MG63 (cell line): ENCODE measurements at places on chromosomes 4 and X.

DNA sequence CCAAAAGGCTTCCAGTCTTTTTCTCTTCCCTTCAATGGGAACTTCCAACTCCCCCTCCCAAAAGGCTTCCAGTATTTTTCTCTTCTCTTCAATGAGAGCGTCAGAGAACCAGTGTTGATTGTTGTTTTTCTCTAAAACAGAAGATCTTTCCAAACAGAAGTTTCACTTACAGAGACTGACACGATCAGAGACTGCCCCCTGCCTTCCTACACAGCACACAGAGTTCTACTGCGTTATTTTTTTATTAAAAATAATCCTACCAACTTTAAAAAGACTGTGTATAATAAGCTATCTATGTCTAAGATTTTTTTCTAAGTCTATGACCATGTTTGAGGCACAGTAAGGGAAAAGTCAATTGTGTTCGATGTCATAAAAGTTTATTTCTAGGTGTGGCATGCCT lies 3.5 kb upstream of the HTR2C start:
- DNase-seq, result no peak

- DNase-seq, result no peak
Observed at GRCh38 chr4:176611951-176612350, 180.8 kb downstream of the VEGFC start.

DNA sequence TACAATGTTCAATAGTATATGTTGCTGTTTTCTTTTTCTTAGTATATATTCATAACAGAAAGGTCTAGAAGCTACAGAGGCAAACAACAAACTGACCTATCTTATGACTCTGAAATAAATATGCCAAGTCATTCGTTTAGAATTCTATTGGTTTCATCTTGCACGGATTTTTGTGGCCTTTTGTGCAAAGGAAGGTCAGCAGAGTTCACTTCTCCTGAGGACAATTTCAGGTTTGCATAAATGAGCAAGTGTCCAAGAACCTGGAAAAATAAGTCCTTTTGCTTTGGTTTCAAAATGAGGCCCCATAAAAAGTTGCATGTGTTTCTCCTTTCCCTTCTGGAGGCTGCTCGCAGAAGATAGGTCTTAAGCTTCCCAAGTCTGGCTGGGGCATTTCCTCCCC lies 156.9 kb downstream of the APBB2 start:
- DNase-seq, result no peak

- no peak for DNase-seq
Observed at GRCh38 chr4:175071123-175071522, 153.0 kb downstream of the ADAM29 start.

GRCh38 chr4:127832585-127832984 lies 48.1 kb upstream of the PLK4 start:
- DNase-seq, result no peak

DNA sequence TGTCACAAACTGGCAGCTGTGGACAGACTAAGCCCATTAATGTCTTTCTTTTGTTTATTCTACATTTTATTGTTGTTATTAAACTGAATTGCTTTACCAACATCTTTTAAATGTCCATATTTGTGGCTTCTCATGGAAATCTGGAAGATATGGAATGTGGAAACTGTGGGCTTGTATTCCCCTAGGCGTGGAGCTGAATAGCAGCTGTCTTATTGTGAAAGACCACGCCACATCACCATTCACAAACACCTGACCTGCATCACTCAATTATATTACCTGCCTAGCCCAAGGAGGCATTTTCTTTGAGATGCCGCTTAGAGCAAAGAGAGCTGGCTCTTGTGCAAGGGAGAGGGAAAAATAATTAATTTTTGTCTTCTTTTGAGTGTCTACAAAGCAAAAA lies 96.9 kb upstream of the GPRIN3 start:
- DNase-seq, result no peak

- no peak for DNase-seq
Observed at GRCh38 chr4:10024303-10024702, 3.0 kb upstream of the SLC2A9 start.

DNA sequence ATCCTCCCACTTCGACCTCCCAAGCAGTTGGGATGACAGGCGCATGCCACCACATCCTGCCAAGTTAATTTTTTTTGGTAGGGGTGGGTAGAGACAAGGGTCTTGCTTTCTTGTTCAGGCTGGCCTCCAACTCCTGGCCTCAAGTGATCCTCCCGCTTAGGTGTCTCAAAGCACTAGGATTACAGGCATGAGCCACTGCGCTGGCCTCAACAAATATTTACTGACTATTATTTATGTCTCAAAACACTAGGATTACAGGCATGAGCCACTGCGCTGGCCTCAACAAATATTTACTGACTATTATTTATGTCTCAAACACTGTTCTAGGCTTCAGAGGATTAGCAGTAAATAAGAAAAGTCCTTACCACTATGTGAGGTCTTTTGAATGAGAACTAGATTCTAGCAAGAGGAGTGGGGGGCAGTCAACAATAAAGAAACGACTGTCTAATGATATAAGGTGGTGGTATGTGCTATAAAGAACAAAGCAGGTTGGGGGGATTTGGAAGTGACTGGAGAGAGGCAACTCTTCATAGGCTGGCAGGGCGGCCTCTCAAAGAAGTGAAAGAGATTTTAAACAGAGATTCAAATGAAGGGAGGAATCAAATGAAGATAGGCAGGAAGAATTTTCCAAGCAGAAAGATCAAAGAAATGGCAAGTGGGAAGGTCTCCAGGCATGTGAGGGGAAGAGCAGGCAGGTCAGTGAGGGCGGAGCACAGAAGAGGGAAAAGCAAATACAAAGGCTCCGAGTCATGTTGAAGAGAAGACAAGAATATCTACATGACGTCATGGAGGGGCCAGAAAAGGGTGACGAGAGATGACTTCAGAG lies 12.7 kb upstream of the ACSL1 start:
- peak; percentile 14 for DNase-seq

GRCh38 chrX:24198101-24198500 lies 48.6 kb downstream of the ZFX start:
- DNase-seq, result no peak

GRCh38 chr4:6722891-6723290 lies 6.9 kb downstream of the BLOC1S4 start:
- no peak for DNase-seq

- no peak for DNase-seq
Observed at GRCh38 chr4:95102162-95102790, 344.5 kb downstream of the BMPR1B start.

GRCh38 chr4:137533855-137534254 lies 1.6 kb upstream of the PCDH18 start:
- no peak for DNase-seq

GRCh38 chr4:187685247-187685646 lies 310.3 kb upstream of the ZFP42 start:
- no peak for DNase-seq
